Activated T-cell treated with anti-CD3 and anti-CD28 coated beads for 24 hours (primary cell): ENCODE measurements at places on chromosomes 11 and 22.

DNA sequence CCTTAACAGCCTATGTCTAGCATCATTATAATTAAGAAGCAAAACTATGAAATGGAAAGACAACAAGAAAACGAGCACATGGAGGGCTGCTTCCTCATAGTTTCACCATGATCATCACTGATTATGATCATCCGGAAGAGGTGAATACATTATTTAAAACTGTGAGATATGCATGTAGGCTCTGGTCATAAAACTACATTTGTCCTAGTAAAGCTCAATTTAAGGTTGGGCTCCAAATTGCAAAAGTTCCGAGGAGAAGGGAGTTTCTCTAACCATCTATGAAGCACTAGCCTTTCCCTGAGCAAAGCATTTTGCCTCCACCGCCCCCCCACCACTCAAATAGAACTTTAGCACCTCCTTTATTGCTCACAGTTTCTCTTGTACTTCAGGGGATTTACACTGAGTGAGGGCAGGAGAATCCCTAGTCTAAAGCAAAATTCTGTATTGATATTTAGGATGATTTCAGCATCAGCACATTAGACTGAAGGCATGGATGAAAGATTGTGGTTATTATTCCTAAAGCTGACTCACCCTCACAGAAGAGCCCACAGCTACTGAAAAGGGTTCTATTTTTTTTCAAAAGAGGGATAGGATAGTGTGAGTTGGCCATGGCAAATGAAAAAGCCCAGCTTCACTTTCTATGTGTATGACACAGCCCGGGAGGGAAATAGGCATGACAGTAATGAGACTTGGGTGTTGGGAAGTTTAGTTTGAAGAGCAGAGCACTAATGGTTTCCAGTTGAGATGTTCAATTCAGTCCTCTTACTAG, 203.4 kb downstream of the CADM1 start:
- DNase-seq, result no peak

- DNase-seq, result no peak
Measured at GRCh38 chr11:33867561-33867960, 24.3 kb downstream of the LMO2 start.

GRCh38 chr11:13772223-13773046, 104.0 kb downstream of the FAR1 start:
- no peak for DNase-seq

DNA sequence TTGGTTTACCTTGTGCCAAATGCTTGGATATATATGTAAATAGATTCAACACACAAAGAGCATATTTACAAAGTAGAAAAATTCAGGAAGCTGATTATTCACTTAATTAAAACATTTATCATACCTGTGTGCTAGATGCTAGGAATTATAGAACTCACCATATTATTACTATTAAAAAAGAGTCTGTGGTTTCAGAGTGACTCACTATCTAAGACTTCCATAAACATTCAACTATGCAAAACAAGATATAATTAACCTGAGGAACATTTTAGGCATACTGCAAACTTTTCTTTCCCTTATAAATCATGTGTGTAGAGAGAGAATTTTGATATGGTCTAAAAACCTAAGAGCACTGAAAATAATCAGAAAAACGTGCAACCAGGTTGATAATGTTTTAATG, 27.3 kb downstream of the CTSC start:
- DNase-seq, result no peak

DNA sequence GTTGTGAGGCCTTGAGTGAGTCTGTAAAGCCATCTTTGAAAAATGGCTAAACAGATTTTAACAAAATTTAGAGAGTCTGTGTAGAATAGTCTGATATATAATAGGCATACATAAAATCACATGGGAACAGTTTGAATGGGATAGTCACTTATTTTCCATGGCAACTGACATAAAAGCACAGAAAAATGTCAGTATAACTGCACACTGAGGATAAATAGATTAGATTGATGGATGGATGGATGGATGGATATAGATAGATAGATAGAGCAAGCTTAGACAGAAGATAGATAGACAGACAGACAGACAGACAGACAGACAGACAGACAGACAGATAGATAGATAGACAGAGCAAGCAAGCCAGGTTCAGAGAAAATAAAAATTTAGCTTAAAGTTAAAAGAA, 660.2 kb upstream of the API5 start:
- DNase-seq, result no peak

GRCh38 chr11:56783448-56784041, 35.0 kb upstream of the OR9G4 start:
- no peak for DNase-seq

DNA sequence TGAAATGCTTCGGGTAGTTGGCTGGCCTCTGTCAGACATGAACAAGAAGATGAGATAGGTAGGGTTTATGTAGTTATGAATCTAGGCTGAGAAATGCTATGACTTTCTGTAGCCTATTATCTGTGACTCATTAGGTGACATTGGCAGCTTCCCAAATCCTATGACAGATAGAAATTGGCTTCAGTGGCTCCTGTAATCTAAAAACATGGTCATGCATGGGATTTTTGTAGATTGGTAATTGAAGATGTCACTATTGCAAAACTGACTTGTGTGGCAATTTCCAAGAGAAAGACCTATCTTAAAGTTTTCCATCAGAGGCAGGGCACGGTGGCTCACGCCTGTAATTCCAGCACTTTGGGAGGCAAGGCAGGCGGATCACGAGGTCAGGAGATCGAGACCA, 29.4 kb upstream of the GRIK4 start:
- no peak for DNase-seq

DNA sequence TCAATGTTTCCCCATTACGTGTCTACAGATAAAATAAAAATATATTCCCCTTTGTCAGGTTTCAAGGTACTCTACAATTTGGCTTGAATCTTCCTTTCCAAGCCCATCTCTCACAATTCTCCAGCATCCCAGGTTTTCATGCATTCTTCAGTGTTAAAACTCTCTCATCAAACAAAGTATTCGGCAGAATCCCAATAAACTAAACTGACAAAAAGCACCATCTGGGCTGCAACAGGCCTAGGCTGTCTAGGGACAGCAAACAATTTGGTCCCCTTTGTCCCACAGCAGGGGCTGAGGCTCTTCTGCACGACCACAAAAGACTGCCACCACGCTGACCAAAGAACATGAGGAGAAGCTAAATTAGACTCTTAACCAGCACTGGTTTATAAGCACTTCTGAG, 159.4 kb downstream of the CADM1 start:
- DNase-seq, result no peak

GRCh38 chr11:98115873-98116272, 904.9 kb upstream of the CNTN5 start:
- no peak for DNase-seq

DNA sequence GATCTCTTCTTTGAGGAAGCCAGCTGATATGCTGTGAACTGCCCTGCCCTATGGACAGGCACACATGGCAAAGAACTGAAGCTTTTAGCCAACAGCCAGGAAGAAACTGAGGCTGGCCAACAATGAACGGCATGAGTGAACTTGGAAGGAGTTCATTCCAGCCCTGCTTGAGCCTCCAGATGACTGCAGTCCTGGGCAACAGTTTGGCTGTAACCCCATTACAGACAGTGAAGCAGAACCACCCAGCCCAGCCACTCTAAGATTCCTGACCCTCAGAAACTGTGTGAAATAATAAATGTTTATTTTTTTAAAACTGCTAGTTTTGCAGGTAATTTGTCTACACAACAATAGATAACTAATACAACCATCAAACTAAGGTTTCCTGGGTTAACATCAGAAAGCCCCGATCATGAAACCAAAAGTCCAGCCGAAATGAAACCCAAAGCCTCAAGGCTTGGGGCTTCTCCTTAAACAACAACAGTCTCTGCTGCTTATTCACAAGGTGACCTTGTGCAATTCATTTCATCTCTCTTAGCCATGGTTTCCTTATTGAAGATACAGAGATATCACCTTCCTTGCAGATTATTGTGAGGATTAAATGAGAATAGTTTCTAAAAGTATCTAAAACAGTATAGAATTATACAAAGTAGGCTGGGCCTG, 31.4 kb downstream of the PAK1 start:
- DNase-seq, result no peak

DNA sequence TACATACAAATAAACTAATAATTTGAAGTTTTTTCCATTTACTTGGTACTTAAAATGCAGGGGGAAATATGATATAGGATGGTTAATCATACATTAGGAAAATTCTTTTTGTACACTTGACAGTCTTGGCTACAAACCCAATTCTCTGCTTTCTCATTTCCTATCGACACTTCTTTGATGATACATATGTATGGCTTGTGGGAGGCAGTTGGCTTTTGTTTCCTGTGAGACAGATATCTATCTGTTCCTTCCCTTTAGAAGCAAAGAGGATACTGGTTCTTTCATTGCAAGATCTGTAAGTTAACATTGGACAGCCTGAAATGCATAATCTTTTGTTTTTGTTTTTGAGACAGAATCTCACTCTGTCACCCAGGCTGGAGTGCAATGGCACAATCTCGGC, 47.9 kb upstream of the ADORA2A start:
- no peak for DNase-seq

DNA sequence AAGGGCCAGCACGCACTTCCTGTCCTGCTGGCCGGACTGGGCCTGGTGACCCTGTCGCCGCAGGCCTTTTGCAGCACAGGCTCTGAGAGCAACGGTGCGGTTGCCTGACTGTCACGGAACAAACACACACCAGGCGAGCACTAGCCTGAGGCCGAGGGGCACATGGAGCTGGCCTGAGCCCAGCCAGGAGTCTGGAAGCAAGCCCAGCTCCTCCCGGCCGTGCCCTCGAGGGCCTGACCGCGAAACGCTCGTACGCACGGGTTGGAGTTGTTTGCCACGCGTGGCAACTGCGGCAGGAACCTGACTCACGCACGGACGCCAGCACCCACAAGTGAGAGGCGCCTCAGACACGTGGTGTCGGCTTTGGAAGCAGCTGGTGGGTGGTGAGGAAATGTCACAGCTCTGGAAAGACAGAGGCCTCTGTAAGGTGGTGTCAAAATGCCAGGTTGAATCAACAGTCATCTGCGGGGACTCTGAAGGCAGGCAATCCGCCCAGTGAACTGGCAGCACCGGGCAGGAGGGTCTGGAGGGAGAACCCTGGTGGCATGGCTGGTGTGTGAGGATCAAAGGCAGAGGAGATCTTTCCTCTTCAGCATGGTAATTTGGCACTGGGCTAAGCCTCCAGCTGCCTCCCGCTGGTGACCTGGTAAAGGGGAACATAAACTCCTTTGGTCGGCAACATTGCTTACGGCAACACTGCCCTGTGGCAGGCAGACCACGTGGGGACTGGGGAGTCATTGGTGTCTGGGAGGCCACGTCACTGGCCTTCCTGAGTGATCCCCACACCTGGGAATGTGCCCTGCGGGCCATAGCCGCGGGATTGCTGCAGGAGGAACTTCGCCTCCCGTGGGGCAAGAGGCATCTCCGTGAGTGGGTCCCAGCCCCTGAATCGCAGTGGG, 15.3 kb upstream of the IL17REL start:
- DNase-seq, result peak; percentile 41

DNA sequence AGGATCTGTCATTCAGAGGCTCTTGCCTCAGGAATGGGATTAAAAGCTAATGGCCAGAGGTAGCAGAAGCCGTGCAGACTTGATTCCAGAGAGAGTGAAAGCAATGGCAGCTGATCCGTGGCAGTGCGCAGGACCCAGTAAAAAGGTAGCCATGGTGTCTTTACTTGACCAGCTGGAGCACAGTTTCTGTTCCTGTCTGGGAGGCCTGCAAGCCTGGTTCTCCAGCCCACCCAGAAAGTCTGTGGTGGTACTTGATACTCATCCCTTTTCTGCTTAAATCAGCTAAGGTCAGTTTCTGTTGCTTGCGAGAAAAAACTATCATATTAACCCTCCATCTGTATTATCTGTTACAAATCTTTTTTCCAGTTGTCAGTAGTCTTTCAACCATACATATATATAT, 86.7 kb downstream of the RPS6KA4 start:
- no peak for DNase-seq

- DNase-seq, result no peak
Measured at GRCh38 chr11:49405743-49406142, 197.3 kb upstream of the FOLH1 start.

DNA sequence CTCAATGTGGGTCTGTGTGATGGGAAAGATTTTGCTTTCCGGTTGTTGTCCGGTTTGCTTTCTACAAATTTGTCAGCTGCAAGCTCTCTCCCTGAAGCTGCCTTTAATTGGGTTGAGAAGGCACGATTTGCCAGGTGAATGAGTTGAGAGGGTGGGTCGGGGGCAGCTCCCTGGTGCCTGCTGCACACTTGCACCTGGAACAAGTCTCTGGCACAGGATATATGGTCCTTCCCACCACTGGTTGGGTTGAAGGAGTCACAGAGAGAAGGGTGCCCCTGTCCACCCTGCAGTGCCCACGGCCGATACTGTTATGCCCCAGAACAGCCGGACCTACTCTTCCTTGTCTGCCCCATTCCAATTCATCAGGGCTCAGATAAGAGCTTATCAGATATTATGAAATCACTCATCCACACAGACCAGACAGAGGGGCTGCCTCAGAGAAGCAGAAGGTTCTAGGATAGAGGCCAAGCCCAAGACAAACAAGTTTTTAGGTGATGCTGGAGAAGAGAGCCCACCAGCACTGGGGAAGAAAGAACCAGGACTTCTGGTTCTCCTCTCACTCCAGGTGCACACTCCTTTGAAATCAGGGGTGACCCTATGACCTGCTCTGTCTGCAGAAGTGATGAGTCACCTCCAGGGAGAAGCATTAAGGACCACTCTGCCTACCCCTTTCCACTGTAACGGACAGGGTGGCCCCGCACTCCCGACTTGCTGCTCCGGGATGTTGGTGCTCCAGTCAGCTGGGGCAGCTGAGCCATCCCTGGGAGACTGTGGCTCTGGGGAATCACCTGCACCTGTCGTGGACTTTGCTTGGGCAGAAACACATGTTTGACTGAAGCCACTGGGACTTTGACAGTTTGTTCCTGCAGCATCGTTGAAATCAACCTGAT, 45.3 kb downstream of the RTL6 start:
- DNase-seq, result no peak

DNA sequence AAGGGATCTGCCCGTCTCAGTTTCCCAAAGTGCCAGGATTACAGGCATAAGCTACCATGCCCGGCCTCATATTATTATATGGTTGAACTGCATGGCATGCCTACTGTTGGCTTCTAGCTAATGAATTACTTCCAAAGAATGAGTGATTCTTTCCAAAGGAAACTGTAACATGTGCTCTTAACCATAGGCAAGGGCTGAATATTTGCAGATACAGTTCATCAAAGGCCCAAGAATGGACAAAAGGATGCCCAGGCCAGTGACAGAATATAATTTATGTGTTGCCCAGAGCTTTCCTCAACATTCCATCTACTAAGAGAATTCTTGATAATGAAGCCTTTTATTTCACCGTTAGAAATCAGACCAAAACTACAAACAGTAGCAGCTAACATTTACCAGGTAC, 27.0 kb upstream of the CCDC89 start:
- no peak for DNase-seq

DNA sequence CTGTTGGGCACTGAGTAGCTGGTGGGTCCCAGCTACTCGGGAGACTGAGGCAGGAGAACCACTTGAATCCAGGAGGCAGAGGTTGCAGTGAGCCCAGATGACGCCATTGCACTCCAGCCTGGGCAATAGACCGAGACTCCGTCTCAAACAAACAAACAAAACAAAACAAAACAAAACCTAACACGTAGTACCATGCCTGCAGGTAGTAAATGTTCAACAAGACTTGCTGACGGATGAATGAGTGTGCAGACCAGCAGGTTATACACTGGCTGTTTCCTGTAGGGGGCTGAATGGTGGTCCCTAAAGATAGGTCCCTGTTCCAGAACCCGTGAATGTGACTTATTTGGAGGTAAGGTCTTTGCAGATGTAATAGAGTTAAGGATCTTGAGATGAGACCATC, 12.8 kb upstream of the MRGPRD start:
- DNase-seq, result no peak
